Heart left ventricle (tissue), 16 donors: ENCODE measurements at places on chromosomes 1 and 21. TPM values are rescaled to one million over a fixed set of nuclear protein-coding genes. Genes with fewer than 3 reads are reported as not detected.

- DNase-seq, result no peak
Observed at GRCh38 chr1:165414620-165415019, 30.3 kb downstream of the RXRG start.

DNA sequence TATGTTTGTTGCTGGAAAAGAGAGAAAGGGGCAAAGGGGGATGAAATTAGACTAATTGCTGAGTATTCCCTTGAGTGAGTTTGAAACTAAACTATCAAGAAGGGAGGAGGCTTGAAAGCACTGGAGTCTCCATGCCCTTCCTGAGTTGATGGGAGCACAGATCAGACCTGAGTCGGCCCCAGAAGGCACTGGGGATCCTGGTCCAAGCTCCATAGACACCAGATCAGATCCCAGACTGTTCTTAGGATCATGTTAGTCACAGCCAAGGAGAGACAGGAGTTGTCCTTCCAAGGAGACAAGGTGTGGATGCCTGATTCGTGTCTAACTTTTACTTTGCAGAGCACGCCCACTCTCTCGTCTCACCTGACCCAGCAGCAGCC is 152.3 kb downstream of the NR5A2 start:
- DNase-seq, result no peak

- no peak for DNase-seq
Observed at GRCh38 chr1:203373002-203373401, 22.1 kb upstream of the FMOD start.

- DNase-seq, result no peak
Observed at GRCh38 chr21:31482460-31482859, 138.4 kb upstream of the TIAM1 start.

- no peak for DNase-seq
Observed at GRCh38 chr1:21319447-21320407, 29.5 kb upstream of the ECE1 start.

- no peak for DNase-seq
Observed at GRCh38 chr1:187270256-187270655, 441.5 kb downstream of the PLA2G4A start.

DNA sequence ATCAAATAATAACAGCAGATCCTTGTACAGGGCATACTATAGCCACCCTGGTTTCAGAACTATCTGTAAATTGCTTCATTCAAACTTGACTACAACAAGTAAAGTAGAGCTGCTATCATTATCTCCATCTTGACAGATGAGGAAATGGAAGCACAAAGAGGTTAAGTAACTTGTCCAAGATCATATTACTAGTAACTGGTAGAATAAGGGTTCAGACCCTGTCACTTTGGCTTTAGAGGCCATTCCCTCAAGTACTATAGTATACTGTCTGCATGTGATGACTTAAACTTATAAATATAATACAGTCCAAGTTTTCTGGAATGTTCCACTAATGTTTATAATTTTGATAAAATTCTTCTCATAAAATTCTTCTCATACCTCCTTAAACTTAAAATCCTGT is 24.8 kb downstream of the PGM1 start:
- DNase-seq, result no peak

DNA sequence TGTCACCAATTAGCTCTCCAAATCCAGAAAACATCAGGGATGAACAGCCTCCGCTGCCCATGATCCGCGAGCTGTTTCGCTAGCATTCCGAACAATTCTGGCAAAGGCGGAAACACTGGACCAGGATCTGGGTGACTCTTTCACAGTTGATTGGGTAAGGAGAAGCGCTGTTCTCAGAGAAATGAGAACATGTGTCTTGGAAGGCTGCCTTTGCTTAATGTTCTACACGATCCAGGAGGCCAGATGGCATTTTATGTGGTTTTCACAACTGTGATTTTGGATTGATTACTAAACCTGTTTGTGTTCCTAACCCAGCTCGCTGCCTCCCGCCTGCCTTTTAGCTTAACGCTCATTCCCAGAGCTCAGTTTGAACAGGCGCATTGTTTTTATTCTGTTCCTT is 144.0 kb downstream of the KIF26B start:
- no peak for DNase-seq

DNA sequence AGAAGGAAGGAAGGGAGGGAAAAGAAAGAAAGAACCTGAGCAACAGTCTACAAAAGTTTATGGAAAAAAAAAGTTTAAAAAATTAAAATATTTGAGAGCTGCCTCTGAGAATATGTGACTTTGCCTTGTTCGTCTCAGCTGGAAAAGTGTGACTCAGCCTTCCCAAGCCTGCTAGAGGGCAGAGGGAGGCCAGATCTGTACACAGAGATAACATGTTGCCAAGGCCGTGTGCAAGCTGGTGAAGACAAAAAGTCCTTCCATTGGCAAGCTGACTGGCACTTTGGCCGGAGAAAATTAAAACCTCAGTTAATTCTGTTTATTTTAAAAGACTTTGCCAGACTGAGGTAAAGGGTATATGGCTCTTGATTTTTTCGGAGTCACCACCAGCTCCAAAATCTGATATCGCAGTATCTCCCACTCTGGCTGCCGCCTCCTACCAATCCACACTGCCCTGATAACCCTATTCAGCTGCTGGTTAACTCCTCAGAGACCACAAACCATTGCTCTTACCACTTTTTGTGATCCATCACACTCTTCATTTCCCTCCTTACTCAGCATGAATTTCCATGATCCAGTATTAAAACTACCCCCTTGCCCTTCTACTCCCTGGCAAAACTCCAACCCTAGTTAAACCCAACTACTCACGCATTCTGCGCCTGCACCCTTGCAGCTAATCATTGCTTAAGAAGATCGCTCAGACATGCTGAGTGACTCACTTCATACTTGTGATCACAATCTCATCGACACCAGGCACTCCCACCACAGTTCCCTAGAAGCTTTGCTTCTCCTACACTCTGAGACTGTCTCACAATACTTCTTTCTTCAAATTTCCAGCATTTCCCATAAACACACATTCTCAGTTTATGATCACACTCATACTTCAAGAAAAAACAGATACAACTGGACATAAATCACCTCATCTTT is 5.7 kb upstream of the PPP1R15B start:
- DNase-seq, result peak; percentile 53

DNA sequence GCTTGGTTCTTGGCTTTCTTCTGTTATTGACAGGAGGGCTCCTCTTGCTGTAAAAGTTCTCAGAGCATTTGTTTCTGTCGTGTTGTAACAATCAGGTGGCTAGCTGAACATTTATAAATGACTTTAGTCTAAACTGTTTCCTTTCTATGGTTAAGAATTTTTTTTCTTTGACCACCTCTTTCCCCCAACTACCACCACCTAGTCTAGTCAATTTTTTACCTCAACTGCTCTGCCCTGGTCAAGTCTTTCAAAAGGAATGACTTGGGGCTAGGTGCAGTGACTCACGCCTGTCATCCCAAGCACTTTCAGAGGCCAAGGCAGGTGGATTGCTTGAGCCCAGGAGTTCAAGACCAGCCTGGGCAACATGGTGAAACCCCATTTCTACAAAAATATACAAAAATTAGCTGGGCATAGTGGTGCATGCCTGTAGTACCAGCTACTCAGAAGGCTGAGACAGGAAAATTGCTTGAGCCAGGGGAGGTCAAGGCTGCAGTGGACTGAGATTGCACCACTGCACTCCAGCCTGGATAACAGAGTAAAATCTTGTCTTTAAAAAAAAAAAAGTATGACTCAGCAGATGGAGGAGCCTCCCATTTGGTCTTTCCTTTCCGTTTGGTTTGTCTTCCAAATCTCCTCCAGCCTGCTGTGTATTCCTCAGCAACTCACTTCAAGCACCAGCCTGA is 40.7 kb downstream of the MAP3K21 start:
- no peak for DNase-seq

DNA sequence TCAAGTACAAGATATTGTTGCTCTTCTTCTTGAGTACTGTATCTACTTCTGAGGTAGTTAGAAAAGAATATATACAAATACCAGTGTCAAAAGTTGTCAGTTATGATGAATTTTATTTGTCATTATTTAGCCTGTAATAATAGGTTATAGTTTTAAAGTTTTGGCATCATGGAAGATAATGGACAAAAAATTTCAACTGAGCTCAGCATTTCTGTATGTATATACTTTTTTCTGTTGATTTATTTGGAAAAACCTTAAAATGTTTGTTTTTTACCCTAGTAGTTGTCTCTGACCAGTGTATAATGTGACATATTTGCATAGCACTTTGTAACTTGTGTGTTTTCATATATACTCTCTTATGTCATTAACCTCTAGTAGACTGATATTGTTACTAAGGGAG is 11.1 kb downstream of the SLC35A3 start:
- DNase-seq, result no peak

GRCh38 chr1:47757226-47757975 is 239.8 kb downstream of the TRABD2B start:
- DNase-seq, result no peak

GRCh38 chr1:67524143-67525052 is 94.2 kb upstream of the SERBP1 start:
- DNase-seq, result no peak

DNA sequence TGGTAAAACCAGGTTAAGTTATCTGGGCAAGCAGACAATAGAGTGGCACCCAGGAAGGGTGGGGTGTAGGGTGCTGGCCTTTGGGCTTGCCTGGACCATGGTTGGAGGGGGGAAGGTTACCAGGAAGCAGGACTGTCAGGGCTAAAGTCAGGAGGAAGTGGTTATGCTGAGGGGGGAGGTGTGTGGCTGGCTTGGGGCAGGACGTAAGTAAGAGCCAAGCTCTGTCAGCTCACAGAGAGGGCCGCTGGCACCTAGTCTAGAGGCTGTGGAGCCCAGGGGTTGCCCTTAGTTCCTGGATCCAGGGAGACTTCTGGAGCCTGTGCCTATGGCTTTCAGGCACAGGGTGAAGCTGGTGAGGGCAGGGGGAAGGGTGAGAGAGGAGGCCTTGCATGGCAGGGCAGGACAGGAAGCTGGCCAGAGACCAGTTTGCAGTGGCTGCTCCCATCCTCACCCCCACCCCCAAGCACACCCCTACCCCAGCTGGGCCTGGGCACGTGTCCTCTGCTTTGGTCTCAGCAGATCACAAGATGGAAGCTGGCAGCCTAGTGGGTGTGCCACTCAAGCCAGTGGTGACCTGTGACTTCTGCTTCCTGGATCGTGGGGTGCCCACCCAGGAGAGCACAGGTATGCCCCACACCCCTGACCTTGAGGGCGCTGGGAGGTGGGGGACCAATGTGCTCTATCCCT is 20.5 kb upstream of the SMYD3 start:
- DNase-seq, result no peak

- DNase-seq, result no peak
Observed at GRCh38 chr1:3363756-3364155, 90.7 kb upstream of the ARHGEF16 start.

- no peak for DNase-seq
Observed at GRCh38 chr1:93061895-93062792, 16.9 kb upstream of the MTF2 start.

DNA sequence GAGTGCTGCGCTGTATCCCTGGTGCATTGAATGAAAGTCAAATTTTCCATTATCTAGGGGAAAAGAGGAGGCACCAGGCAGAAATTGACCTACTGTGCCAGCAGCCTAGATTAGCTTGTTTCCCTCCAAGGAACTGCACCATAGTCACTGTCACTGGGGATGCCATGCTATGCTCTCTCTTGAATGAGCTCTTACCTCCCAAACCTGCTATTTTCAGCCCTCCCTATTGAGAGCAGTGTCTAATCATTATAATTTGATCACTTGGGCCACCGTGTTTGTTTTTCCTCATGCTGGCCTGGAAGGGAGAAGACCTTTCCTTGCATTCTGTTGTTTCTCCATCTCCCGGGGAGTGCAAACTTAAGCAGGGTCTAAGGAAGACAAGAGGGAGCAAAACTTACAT is 492.9 kb downstream of the SIPA1L2 start:
- DNase-seq, result no peak

- DNase-seq, result peak; percentile 60
Observed at GRCh38 chr1:183877053-183877720, 72.3 kb downstream of the RGL1 start.

DNA sequence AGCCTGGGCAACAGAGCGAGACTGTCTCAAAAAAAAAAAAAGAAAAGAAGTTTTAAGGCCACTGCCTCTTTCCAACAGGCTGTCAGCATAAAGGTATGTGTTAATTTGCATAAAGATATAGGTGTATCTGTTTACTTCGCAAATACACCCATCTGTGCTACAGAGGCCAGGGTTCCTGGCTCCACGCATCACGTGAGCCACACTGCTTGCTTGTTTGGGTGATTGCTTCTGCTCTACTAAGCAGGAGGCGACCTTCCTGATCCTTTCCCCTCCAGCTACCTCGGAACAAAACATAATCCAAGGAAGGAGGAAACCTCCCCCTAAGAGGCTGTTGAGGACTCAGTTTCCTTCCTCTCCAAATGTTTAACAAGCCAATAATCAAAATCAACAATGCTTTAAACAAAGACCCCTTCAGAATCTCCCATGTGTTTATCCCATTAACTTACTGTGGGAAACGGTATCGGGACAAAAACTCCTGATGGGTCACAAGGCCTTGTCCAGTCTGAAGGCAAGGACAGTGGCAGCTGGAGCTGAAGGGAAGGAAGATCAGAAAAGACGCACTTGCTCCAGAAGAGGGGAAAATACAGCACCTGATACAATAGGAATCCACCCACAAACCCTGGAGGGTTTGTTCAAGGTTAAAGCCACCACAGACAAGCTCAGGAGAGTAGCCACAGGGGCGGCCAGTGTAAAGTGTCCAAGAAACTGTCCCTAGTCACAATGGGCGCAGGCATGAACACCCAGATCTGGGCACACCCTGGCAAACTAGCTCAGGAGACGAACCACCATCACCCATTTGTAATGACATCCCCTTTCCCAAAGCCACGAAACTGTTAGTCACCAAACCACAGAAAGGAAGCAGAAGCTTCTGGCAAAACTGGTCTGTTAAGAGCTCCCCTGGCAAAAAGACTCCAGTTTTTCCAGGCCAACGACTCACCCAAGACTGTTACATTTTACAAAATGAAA is 17.2 kb downstream of the CTNNBIP1 start:
- DNase-seq, result peak; percentile 45

DNA sequence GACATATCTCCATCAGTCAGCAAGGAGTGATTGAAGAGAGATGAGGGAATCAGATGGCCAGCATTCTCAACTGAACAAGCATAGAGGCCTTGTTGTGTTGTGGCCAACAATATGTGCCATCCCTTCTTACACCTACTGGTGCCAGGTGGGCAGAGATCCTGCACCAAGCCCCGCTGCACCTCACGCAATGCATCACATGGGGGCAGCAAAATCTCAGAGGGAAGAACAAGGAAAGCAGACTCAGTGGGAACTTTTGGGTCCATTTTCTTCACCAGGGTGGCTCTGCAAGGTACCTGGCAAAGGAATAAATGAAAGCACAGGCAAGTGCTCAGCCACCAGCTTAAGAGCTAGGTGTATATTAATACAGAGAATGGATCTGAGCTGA is 33.2 kb downstream of the HSD3B2 start:
- no peak for DNase-seq

DNA sequence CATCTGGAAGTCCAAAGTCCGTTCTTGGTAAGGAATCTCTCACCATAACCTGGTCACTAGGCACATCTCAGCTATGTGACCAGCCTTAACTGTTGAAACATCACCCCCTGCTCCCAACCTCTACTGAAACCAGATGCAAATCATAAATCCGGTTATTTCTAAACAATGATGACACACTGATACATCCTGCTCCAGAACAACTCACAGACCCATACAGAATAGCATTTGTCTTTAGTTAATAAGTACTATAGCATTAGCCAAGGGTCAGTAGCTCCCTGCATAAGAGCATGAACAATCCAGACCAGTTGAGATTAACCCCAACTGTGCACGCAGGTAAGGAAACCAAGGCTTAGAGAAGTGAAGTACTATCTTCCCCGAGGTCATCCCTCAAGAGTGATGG is 38.0 kb upstream of the KCTD3 start:
- DNase-seq, result no peak

Gene WNT3A
- not detected for total RNA-seq

Gene CFHR1
- not detected for total RNA-seq

Gene NTNG1
- not detected for total RNA-seq

Gene CD1E
- total RNA-seq, result 0.42 TPM

Gene GOLT1A
- total RNA-seq, result not detected

Gene NR0B2
- 6.3 TPM for total RNA-seq

Gene TRIM67
- 0.13 TPM for total RNA-seq

Gene METTL25B
- total RNA-seq, result 10.2 TPM
